ENCODE measurements at places on chromosomes 2 and 18. TPM values are rescaled to one million over a fixed set of nuclear protein-coding genes. Genes with fewer than 3 reads are reported as not detected.

The ENOSF1 gene
- total RNA-seq: 39.9 TPM

The MAPRE3 gene
- total RNA-seq: 8.1 TPM

The SPEG gene
- 21.7 TPM for total RNA-seq

The UGT1A10 gene
- not detected for total RNA-seq

The RPRM gene
- 0.15 TPM for total RNA-seq

The QPCT gene
- 19.7 TPM for total RNA-seq

The SOX11 gene
- total RNA-seq: under 0.01 TPM

The ERBB4 gene
- 0.17 TPM for total RNA-seq

The ADD2 gene
- not detected for total RNA-seq

The APCDD1 gene
- 4.5 TPM for total RNA-seq

The PDCD1 gene
- total RNA-seq: not detected

The HTR2B gene
- total RNA-seq: 9.8 TPM

The FEV gene
- total RNA-seq: under 0.01 TPM

The ATP6V1B1 gene
- total RNA-seq: 1.7 TPM

The VIL1 gene
- total RNA-seq: not detected

The STK17B gene
- total RNA-seq: 52.2 TPM

The UGT1A5 gene
- total RNA-seq: not detected

The GRHL1 gene
- total RNA-seq: 0.58 TPM

The PTH2R gene
- not detected for total RNA-seq

The LYG2 gene
- total RNA-seq: not detected

The DSC3 gene
- total RNA-seq: 0.15 TPM

Measured in smooth muscle cell of trachea (primary cell).